ENCODE measurements at places on chromosomes 2 and 18.

DNA sequence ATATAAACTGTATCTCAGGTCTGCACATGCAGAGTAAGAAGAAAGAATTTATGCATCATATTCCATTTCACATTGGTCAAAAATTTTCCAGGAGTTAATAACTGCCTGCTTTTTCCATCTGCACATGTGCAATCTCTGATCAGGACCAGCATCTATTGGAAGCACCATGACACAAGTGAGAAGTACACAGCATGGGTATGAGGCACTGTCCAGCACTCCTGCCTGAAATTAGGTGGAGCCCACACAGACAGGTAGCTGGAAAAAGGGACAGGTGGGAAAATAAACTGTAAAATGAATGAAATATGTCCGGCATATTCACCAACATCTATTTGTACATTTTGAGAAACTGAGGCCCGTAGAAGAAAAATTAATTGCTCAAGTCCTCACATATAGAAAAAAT lies 609.2 kb upstream of the NXPH2 start:
- DNase-seq = no peak

DNA sequence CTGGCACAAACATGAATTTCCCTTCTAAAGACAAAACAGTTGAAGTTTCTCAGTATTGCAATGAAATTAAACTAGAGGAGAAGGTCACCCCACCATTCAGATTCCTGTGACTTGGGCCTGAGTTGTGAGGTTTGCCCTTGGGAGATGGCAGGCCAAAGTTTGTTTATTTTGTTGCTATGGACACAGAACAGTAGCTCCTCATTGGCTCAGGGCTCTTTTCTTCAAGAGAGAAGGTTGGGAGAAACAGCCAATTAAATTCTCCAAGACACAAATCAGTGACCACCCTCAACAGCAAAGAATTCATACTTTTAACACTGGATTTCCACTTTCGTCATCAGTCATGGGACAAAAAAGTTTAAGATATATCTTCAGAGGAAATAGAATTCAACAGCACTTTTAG lies at the start of gene FLACC1:
Gene FLACC1 (minus strand): TSS at position 125 of the 400 bp plus-strand sequence. CDS start 5,941 bp downstream, outside the sequence.
- peak; percentile 97 for DNase-seq

GRCh38 chr18:40878371-40878770 lies 1076.7 kb upstream of the PIK3C3 start:
- DNase-seq = no peak

- DNase-seq = no peak
Measured at GRCh38 chr18:21483051-21483450, 117.5 kb downstream of the ESCO1 start.

DNA sequence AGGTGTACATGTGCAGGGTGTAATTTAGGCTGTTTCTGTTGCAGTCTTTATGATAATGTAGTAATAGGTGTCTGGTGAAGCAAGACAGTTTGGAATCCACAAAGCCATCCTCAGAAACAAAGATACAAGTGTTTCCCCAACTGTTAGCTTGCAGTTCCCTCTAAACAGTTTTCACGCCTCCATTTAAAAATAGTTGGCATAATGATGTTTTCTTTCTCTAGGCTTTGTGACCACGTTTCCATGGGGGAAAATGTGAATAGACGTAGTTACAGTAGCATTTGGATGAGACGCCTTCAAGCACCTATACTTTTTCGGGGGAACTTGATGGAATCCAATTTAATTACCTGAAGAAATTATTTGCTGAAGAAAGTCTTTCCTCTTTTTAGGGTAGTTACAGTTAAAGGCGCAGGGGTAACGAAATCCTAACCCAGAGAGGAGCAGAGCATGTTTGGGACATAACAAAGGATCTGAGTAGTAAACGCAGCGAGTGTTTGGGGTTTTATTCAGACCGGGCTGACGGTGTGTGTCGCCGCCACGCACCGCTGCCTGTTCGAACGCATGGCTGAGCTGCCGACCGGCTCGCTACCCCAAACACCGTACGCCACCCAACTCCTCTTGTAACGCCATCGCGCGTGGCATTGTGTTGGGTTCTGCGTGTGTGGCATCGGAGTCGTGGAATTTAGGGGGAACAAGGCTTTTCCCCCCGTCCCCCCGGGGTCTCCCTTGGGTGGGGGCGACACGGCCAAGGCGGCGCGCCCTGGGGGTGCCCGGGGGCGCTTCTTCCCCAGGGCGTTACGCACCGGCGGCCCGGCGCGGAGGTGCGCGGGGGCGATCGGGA lies 681 bp upstream of the NRP2 start:
- DNase-seq = peak; percentile 42

DNA sequence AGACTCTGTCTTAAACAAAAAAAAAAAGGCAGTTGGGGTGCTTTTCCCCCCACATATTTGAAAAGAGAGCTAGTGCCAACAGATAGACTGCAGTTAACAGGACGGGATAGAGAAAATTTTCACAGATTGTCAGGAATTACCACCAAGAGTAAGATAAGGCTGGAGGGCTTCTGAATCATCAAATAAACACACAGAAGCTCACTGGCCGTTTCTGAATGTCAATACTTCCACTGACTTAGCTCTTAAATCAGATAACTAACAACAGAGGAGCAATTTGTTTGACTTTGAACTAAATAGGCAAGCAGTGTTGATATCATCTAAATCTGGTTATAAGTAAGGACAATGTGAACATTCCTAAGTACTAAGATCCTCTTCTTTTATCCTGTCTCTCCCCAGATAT lies 34.7 kb downstream of the PIEZO2 start:
- DNase-seq = peak; percentile 74

GRCh38 chr2:104109356-104109755 lies 744.6 kb upstream of the POU3F3 start:
- no peak for DNase-seq

- DNase-seq = peak; percentile 62
Measured at GRCh38 chr18:845152-845819, 33.2 kb upstream of the YES1 start.

DNA sequence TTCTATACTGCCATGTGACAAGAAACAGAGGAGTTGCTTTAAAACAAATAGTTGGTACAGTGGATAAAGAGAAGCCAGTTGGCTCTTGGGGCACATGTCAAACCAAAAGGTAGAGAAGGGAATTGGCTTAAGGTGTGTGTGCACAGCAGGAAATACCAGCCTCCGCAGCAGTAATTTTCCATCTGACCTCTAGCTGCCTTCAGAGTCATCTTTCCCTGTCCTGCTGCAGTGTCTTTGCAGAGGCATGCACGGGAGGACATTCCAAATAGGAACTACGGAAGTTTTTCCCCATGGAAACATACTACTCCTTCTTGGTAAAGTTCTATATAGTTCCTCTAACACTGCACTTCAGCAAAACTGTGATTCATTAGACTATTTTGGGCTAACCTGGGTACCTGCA lies 99.5 kb downstream of the RAB3GAP1 start:
- no peak for DNase-seq

DNA sequence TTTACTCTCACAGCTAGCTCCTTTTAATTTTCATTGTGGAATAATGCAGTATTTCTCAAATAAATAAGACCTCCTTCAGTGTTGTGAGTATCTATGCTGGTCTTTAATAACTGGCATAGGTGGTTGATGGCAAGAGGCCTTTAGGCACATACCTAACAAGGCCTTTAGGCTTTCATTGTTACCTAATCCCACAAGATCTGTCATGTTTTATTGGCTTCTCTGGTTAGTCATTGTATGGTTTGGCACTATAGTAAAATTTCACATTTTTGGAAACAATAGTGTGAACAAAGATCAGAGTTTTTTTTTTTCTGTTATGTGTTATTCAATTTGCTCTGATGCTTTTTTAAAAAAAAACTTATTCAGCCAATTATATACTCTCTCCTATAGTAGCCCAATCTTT lies 89.8 kb upstream of the NEUROD1 start:
- DNase-seq = no peak

GRCh38 chr18:8858888-8859511 lies 153.6 kb downstream of the MTCL1 start:
- DNase-seq = peak; percentile 94

DNA sequence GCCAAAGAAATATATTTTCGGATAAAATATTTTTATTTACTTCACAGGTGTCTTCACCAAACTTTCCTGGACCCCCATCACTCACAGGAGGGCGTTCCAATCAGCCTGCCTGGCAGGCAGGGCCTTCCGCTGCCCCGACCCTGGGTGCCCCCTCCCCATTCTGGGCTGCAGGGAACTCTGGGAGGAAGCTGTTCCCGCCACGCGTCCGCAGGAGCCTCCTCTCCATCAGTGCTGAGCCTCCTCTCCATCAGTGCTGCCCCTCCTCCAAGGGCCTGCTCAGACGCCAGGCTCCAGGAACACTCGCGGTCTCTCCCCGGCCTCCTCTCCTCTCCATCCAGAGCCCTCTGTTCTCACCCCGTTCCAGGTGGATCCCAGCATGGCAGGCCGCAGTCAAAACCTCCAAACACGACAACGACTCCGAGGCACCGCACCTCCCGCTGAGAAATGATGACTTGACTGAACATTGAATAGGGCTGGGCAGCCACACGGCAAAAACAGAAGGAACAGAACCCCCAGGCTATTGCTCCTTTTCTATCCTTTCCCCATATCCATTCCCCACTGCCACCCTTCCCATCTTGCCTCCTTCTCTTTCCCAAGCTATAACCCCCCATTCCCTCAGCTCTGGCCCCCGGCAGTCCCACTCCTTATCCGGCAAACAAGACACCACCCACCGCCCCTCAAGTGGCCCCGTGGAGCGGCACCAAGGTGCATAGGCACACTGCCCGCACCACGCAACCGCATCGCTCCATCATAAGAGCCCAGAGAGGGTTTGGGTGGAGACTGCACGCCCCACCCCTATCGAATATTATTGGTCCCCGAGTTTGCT lies 268.6 kb upstream of the RAB6C start:
- no peak for DNase-seq

DNA sequence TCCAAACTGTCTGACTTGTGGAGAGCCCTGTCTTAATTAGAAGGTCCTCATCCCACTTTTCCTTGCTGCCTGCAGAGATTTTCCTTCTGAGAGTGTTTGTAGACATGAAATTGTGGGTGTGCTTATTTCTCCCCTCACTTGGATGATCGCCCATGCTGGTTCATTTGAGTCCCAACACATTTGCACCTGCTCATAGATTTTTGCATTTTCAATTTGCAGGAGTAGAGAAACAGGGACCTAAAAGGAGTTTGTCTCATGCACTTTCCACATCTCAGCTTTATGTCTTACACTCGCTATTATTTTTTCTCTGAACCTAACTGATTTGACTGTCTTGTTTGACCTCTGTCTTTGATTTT lies 33.2 kb upstream of the FHL2 start:
- no peak for DNase-seq

DNA sequence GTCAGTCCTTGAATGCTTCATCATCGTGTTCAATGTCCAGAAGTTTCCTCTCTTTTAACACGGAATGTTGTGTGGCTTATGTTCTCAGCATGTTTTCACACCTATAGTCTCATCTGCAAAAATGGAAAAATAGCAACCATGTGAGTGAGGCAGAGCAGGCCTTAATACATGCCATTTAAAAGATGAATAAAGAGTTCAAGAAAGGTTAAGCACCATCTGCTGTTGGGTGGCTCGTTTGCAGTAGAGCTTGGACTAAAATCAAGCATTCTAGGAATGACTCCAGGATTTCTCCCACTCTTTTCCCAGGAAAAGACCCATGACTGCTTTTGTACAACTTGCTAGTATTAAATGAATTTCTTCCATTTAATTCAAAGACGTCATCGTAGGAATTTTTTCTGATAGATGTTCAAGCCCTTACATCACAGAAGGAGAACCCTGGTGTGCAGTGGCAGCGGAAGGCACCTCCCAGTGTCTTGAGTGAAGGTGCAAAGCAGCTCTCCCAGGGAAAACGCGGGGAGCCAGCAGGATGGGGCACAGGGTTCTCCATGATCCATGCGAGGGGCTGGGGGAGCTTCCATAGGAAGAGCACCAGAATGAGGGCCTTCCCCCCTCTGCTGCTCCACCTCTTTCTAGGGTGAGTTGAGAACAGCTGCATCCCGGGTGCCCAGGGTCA lies 9.6 kb downstream of the DCDC2C start:
- DNase-seq = no peak

GRCh38 chr2:95328358-95329125 lies 31.4 kb downstream of the KCNIP3 start:
- no peak for DNase-seq

DNA sequence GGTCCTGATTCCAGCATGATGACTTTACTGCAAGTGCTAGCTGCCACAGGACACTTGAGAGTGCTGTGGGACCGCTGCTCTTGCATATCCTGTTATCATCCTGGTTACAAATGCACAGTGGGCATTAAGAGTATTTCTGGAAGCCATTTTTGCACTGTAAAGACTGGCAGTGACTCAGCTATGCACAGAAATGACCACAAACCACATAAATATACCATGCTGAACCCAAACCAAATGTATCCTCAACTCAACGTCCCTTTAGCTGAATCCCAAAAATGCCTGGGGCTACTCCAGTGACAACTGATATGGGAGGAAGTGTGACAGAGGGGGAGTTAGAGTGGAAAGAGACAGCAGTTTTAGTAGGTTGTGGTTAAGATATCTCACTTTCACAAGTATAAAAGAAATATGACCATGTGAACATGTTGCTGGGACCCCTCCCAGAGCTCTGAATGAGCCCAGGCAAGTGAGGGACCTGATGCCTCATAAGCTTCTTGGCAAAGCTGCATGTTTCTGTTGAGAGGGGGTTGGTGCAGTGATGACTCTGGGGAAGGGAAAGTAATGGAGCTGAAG lies 37.3 kb downstream of the RHBDD1 start:
- peak; percentile 31 for DNase-seq

- no peak for DNase-seq
Measured at GRCh38 chr2:236366049-236366387, 101.8 kb upstream of the ASB18 start.

- DNase-seq = no peak
Measured at GRCh38 chr2:144511226-144511810, 8.6 kb downstream of the ZEB2 start.

GRCh38 chr2:100359576-100359975 lies 37.3 kb upstream of the LONRF2 start:
- DNase-seq = peak; percentile 29

DNA sequence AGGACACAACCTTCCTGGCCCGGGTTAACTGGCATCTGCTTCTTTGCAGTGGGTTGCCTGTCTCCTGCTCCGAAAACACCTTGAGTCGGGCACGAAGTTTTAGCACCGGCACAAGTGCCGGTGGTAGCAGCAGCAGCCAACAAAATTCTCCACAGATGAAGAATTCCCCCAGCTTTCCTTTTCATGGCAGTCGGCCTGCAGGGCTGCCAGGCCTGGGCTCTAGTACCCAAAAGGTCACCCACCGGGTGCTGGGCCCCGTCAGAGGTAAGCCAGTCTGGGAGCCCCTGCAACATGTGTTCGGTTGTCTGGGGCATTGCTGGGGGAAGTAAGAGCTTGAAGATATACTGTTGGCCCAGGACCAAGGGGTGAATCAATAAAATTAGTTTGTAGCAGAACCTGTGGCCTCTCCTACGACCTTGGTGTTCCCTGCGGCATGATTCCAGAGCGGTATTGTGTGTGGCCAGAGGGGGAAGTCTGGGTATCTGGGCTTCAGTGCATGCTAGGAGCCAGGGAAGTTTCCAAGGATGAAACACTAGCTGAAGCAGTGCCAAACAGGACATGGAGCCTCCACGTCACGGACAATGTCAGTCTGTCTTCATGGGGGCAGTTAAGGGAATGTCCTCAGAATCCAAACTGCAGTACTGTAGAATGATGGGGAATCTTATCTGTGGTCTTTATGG lies 7.8 kb downstream of the AGBL5 start:
- no peak for DNase-seq

GRCh38 chr2:10844097-10844496 lies 31.5 kb upstream of the PDIA6 start:
- DNase-seq = peak; percentile 77

GRCh38 chr2:241009601-241010530 lies 11.4 kb downstream of the SNED1 start:
- DNase-seq = peak; percentile 53
